Esophagus muscularis mucosa (tissue), 4 donors: ENCODE measurements at places on chromosomes 16 and 17. TPM values are rescaled to one million over a fixed set of nuclear protein-coding genes. Genes with fewer than 3 reads are reported as not detected.

DNA sequence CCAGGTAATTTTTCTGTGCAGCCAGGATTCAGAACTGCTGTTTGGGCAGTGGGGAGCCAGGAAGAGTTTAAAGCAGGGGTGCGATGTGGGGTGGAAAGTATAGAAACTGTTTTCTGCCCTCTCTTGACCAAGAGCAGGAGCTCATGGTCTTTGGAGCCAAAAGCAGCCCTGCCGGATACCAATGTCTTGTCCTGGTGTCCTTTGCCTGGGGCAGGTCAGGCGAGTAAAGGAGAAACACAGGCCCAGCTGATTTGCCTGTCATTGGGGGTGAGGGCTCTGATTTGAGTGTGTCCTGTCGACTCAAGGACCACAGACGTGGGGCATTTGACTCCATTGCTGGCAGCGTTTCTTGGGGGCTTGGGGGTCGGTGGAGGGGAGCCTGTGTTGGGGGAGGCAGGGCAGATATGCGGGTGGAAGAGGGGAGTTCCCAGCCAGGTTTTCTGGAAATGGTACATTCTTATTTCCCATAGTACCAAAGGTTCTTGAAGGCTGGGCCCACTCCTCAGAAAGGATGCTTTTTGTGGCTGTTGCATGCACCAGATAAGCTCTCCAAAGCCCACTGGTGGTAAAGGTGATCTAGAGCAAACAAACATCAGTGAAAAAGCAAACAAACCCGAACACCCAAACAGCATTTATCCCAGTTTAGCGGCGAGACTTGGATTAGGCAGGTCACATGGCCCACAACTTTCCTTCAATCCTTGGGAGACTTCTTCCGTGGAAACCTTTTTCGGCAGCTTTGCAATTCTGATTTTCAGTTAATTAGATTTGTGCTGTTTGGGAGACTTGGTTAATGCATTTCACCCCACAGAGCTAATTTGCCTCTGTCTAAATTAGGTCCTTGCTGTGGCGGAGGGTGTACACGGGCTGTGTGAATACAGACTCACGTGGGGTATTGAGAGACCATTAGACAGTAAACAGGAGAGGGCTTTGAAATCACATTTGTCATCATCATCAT is 59.0 kb downstream of the MSI2 start:
- no peak overlapping the region for H3K4me3 ChIP-seq
- H3K27ac ChIP-seq, result no peak overlapping the region
- H3K27me3 ChIP-seq, result no peaks in the 10 kb centered on the region
- H3K36me3 ChIP-seq, result peaks cover 6% of the 10 kb centered on the region
- DNase-seq, result no peak

Gene GSG1L
- total RNA-seq, result not detected

DNA sequence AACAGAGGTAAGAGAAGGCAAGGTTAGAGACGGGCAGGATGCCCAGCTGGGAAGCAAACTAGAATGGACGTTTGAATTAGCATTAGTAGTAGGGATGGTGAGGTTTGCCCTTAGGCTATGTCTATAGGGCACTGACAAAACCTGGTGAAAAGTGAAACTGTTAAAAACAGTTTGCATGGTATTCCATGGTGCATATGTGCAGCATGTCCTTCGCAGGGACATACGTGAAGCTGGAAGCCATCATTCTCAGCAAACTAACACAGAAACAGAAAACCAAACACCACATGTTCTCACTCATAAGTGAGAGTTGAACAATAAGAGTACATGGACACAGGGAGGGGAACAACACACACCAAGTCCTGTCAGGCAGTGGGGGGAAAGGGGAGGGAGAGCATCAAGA is 25.8 kb downstream of the NACA2 start:
- H3K27me3 ChIP-seq, result peaks cover 17% of the 10 kb centered on the region
- no peak for DNase-seq
- no peaks in the 10 kb centered on the region for H3K36me3 ChIP-seq

DNA sequence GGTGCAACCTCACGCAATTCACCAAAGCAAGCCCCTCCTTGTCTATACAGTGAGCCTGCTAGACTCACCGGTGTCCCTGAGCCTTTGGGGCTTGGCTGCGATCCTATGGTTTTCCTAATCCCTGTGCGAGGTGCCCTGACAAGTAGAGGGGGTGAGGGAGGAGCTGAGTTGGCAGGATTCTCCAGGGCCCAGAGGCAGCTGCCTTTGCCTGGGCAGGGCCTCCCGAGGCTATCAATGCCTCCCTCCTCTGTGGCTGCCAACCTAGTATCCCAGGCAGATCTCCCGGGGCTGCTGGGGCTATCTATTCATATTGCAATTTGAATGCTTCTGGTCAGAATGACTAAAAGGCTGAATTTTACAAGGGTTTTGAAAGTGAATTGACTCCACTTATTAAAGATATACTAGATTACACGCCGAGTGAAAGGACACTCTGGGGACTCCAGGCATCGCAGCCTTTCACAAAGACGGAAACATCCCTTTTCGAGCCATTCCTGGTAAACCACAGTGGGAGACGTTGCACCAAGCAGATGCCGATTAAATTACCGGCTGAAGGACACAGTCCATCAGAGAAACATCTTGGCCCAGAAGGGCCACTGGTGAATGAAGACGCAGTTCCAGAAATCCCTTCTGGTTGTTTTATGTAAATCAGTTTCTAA is 11.3 kb upstream of the PITPNM3 start:
- no peak for DNase-seq
- H3K27me3 ChIP-seq, result no peaks in the 10 kb centered on the region
- H3K27ac ChIP-seq, result no peak overlapping the region
- H3K36me3 ChIP-seq, result no peaks in the 10 kb centered on the region

DNA sequence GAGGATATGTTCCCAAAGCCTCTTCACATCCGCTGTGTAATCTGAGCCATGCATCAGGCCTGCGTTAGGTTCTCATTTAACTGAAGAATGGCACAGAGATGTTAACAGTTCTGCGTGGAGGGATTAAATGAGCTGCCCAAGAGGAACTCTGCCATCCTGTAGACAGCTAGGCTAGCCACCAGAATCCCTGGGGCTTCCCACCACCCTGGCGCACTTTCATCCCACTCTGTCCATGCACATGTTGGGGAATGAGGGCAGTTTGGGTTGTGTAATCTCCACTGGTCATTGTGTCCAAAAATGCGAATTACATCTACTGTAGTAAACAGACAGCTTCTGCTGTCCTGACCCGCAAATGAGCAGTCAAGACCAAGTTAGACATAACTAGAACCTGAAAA is 1.0 kb upstream of the GLG1 start:
- H3K4me3 ChIP-seq, result peak overlapping the region; percentile 71
- H3K27me3 ChIP-seq, result no peaks in the 10 kb centered on the region
- H3K36me3 ChIP-seq, result no peaks in the 10 kb centered on the region
- H3K4me1 ChIP-seq, result peaks cover 42% of the 10 kb centered on the region
- no peak for DNase-seq

Gene SLC35G6
- total RNA-seq, result not detected
